ENCODE measurements at places on chromosomes 16 and 17. TPM values are rescaled to one million over a fixed set of nuclear protein-coding genes. Genes with fewer than 3 reads are reported as not detected.

The FDXR gene
- polyA plus RNA-seq: 13.6 TPM

The KRT27 gene
- 0.42 TPM for polyA plus RNA-seq

The CBFA2T3 gene
- polyA plus RNA-seq: 14.3 TPM

The MYH11 gene
- 29.9 TPM for polyA plus RNA-seq

The RNF227 gene
- polyA plus RNA-seq: 3.8 TPM

The ADAD2 gene
- polyA plus RNA-seq: 2.5 TPM

The ZPBP2 gene
- polyA plus RNA-seq: 0.24 TPM

The SERPINF2 gene
- polyA plus RNA-seq: 3.5 TPM

The MEFV gene
- polyA plus RNA-seq: 0.39 TPM

The HS3ST2 gene
- 0.09 TPM for polyA plus RNA-seq

The KRTAP1-5 gene
- not detected for polyA plus RNA-seq
